ENCODE measurements at places on chromosomes 5 and 9.

- DNase-seq: no peak
Observed at GRCh38 chr9:129720865-129721545, 31.8 kb downstream of the PTGES start.

DNA sequence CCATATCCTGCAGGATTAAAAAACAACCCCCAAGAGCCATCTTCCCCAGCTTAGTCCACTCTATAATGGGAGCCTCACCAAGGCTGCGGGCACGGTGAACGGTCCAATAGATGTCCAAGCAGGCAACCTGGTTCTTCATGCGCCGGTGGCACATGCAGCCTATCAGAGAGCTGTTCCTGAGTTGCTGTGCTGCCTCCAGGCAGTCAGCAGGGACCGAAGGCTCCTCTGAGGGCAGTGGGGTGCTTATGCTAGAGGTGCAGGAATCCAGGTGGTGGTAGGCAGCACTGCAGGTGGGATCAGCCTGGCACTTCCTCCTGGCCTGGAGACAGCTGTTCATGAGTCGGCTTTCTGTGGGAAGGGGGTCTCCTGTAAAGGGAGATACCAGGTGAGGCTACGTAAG, 10.2 kb downstream of the GFRA3 start:
- DNase-seq: no peak

- no peak for DNase-seq
Observed at GRCh38 chr9:109418827-109419226, 79.3 kb downstream of the PTPN3 start.

DNA sequence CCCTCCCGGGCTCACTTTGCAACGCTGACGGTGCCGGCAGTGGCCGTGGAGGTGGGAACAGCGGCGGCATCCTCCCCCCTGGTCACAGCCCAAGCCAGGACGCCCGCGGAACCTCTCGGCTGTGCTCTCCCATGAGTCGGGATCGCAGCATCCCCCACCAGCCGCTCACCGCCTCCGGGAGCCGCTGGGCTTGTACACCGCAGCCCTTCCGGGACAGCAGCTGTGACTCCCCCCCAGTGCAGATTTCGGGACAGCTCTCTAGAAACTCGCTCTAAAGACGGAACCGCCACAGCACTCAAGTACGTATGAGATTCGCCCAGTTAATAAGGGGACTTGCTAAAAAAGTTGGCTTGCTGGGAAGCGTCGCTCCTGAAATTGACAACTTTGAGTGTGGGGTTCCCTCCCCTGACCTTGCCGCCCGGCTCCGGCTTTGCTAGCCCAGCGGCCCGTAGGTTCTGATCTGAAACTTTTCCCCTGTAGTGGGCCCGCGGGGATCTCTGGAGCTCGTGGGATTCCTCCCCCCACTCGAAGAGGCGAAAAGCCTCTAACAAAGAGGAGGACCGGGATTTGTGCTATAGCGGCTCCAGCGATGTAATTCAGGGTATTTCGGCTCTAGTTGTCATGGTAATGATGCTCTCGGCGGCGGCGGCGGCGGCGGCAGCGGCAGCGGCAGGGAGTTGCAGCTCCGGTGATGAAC, 572 bp downstream of the NR4A3 start:
- peak; percentile 46 for DNase-seq

DNA sequence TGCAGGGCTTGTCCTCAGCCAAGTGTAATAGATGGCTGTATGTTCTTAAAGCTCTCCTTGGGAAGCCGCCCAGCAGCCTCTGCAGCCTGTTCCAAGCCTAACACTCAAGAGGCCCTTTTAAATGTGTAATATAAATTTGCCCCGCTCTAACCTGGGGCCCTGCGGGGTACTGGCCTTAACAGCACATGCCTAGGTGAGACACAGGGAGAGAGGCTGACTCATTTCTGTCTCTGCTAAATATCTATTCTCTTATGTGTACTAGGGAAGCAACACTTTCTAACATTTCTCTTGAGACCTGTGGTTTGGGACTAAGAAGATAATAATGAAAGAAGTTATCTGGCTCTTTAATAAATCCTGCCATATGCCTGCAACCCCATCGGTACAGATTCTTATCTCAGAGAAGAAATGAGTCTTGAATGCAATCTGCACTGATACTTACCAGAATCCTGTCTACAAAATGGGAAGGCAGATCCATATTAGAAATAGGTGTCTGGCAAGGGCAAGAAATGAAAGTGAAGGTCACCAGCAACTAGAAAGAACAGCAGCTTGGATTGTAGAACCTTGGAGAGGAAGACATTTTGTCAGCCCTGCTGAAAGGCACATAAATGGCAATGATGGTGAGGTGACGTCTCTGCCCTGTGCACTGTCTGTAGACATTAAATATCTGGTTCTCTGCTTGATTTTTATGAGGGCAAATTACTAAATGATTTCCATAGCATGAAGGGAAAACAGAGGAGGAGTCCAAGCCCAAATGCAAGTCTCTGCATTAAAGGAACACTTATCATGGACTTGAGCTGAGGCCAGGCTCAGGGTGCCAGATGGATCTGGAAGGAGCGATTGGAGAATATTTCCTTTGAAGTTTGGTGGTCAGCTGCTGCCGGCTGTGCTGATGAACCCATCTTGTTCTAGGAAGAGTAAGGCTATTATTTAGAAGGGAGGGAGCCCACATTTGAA, 14.5 kb upstream of the TGFBI start:
- DNase-seq: no peak

GRCh38 chr9:120436446-120436845, 143.5 kb downstream of the CDK5RAP2 start:
- DNase-seq: no peak
